ENCODE measurements at places on chromosomes 11 and 22.

DNA sequence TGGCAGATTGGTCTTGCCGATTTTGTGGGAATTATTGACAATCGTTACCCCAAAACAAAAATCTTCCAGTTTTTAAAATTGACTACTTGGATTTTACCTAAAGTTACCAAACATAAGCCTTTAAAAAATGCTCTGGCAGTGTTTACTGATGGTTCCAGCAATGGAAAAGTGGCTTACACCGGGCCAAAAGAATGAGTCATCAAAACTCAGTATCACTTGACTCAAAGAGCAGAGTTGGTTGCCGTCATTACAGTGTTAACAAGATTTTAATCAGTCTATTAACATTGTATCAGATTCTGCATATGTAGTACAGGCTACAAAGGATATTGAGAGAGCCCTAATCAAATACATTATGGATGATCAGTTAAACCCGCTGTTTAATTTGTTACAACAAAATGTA, 37.2 kb downstream of the IGLL1 start:
- DNase-seq: no peak

DNA sequence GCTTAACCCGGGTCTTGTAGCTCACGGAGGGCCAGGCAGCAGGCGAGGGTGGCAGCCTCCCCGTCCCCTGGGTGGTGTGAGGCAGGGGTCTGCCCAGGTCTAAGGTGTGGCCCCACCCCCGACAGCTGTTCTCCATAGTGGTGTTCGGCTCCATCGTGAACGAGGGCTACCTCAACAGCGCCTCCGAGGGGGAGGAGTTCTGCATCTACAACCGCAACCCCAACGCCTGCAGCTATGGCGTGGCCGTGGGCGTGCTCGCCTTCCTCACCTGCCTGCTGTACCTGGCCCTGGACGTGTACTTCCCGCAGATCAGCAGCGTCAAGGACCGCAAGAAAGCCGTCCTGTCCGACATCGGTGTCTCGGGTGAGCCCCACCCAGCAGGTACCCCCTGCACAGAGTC, 24.4 kb downstream of the SYNGR1 start:
- DNase-seq: no peak

- DNase-seq: peak; percentile 24
Observed at GRCh38 chr11:86978756-86979608, 23.8 kb upstream of the FZD4 start.

DNA sequence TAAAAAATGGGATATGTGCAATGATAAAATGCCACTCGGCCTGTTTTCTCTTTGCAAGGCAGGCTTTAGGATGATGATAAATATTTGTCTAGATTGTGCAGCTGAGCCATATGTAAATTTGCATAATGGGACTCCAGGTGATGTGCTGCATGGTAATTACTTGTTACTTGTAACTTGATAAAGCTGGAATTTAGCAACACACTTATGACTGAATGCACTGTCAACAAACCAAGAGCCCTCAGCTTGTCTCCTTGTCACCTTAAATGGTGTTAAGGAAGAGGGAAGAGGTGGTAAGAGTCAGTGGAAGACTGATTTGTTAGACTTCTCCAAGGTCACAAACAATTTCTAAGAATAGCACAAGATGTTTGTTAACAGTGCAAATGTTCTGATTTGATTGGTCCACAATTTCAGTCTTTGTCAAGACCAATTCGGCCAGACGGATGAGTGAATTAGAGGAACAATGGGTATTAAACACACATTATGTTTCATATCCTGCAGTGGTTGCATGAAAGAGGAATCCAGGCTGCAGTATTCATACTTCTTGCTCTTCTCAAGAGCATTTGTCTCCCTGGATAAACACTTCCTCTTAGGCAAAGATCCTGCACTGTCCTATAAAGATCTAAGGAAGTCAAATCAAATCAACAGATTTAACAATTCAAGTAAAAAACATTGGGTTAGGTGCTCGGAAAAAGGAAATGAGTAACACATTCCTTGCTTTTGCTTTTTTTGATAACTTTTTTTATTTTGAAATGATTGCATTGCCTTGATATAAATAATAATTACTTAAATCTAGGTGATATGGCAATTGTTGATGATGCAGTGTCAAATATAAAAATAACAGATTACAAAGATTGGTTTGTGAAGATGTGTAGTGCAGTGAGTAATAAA, 448.3 kb upstream of the DDI1 start:
- DNase-seq: peak; percentile 26

DNA sequence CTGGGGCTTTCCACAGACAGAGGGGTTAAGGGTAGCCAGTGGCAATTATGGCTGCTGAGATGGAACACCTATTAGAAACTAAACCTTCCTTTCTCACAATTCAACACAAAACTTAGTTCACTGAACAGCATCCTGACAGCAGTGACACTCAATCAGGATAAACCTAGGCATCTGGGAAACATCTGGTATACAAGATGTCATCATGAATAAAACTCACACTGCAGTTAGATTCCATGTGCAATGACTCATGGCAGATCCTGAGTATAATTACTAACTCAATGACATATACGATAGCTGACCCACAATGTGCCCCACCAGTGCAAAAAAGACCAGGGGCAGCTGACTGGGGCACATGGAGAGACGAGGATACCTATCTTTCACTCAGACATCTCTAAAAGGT, 17.7 kb downstream of the RBFOX2 start:
- DNase-seq: no peak

- DNase-seq: no peak
Observed at GRCh38 chr11:46242041-46242951, 35.2 kb upstream of the CREB3L1 start.

DNA sequence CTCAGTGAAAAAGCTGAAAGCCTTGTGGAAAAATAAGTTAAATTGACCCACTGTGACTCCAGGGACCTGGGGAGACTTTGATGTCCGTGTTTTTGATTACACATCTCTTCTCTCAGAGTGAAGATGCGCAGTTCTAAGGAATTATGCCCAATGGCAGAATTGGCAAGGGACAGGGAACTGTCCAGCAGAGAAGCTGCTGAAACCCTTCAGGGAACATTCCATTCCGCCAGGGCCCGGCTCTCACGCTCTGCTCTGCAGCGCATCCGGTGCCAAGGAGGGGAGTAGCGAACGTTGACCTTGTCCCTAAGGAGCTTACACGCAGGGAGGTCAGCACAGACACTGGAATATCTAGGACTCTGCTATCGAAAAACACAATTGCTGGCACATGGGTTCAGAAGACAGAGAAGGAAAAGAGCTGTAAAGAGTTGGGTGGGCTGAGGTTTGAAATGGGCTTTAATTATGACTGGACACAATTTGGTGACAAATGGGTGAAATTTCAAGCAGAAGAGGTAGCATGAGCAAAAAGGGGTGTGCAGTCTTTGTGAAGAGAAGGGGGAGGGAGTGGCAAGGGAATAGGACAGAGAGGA, 64.5 kb upstream of the B3GAT1 start:
- no peak for DNase-seq

DNA sequence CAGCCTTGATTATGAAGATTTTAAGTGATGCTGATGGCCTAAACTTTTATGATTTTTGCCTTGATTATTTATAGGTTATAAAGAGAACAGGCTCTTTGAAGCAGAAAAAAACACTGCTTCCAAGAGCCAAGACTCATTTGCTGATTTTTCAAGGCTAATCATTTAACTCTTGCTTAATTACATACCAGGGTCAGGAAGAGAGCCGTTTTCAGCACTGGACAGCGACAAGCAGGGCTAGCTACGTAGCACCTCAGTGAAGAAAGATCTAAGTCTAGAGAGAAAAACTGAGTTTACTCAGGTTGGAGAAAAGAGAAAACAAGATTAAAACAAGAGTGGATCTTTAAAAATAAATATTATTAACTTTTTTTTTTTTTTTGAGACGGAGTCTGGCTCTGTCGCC, 615.4 kb upstream of the B3GAT1 start:
- DNase-seq: no peak

DNA sequence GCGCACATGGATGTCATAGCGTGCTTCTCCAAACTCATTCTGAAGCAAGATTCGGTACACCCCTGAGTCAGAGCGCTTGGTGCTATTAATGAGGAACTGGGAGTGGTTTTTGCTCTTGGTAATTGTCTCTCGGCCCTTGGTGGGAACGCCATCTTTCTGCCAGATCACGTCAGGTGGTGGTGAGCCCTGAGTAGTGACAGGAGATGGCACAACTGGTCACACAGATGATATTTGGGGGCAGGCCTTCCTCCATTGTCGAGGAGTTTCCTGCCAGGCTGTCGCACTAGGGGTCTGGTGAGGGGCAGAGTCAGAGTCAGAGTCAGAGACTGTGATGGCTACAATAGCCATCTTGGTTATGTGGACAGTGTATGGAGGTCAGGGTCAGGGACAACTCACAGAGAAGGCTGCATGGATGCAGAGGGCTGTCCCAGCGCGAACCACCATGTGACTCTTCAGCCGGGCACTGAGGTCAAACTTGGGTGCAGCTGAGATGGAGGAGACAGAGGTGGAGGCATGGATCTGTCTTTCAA, 9.3 kb downstream of the TMEM86A start:
- no peak for DNase-seq

DNA sequence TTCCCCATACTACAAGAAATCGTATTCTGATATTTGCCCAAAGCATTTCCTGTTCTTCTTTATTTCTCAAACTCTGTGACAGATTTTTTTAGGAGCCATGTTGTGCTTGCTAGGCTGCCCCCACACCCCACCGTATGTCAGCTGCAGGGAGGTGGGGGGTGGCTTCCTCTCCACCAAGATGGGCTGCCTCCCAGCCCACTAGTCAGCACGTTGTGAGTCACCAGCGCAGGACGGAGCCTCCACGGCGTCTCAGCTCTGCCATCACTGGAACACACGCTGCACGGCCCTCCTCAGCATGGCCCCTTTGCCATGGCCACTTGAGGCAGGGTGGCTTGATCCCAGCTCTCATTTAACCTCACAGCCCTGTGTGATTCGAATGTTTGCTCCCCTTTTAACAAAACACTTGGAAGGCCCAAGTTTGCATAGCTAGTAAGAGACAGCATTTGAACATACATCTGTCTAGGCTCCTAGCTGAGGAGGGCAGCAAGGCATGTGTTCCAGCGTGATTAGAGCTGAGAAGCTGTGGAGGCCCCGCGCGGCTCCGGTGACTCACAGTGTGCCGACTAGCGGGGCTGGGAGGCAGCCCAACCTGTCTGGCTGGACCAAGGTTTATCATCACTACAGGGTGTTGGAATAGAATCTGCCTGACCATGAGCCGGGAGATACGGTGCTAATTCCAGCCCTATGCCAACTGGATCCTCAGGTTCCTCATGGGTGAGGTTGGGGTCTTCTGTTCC, 180.7 kb upstream of the NCAM1 start:
- DNase-seq: no peak

DNA sequence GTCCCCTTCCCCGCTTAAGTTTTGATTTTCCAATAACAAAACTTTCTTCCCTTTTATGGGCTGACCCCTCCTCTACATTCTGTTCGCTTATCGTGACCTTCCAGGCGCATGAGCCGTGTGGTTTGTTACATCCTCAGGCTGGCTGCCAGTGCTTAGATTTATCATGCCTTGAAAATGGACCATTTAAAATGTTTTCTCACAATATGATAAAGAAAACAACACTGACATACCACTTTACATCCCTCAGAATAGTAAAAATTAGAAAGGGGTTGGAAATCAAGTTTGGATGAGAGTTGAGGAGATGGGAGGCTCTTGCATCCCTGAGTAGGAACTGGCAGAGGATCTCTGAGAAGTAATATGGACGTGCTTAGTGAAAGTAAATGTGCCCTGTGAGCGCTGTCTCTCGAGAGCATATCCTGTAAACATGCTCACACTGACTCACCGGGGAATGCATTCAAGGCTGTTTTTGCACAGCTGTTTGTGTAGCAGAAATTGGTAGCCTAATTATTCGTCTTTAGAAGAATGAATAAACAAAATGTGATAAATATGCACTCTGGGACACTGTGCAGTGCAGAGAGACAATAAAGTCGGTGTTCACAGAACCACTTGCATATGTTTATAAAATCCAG, 17.1 kb upstream of the TOLLIP start:
- DNase-seq: no peak

DNA sequence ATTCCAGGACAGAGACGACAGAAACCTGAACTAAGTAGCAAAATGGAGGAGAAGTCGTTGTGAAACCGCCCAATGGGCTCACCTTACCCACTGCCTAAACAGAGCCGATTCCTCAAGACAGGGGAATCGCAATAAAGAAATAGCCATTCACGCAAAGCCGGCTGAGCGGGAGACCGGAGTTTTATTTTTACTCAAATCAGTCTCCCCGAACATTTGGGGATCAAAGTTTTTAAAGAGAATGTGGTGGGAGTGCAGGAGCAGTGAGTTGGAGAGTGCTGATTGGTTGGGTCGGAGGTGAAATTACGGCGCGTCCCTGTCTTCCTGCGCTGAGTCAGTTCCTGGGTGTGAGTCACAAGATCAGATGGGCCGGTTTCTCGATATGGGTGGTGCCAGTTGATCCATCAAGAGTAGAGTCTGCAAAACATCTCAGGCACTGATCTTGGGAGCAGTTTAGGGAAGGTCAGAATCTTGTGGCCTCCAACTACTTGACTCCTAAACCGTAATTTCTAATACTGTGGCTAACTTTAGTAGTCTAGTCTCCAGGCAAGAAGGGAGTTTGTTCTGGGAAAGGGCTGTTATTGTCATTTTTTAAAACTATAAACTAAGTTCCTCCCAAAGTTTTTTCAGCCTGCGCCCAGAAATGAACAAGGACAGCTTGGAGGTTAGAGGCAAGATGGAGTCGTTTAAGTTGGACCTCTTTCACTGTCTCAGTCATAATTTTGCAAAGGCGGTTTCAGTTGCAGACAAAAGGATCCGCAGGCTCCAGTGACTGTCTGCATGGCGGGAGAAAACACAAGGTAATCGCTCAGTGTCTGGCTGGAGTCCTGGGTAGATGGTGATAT, 34.1 kb downstream of the OR4D9 start:
- DNase-seq: no peak

DNA sequence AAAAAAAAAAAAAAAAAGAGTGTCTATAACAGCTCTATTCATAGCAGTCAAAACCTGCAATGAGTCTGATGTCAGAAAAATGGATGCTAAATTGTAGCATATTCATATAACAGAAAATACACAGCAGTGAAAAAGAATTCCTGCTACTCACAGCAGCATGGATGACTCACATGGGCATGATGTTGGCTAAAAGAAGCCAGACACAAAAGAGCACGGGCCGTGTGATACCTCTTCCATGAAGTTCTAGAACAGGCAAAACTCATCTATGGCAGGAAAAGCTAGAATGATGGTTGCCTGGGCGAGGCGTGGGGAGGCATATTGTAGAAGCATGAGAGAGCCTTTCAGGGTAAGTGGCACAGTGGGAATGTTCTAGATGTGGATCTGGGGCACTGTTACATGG, 18.9 kb downstream of the PLAAT3 start:
- no peak for DNase-seq

- DNase-seq: no peak
Observed at GRCh38 chr11:116776522-116776984, 3.8 kb upstream of the BUD13 start.
